Skin of body (tissue), 3 donors: ENCODE measurements at places on chromosomes 1 and 21. TPM values are rescaled to one million over a fixed set of nuclear protein-coding genes. Genes with fewer than 3 reads are reported as not detected.

The ZNF678 gene
- total RNA-seq, result 27.2 TPM

The CCDC190 gene
- 0.49 TPM for total RNA-seq

The GPA33 gene
- total RNA-seq, result 0.10 TPM

The PLA2G2A gene
- 4.8 TPM for total RNA-seq

The ATP6V1G3 gene
- not detected for total RNA-seq

The OLFML3 gene
- 81.0 TPM for total RNA-seq

- DNase-seq, result no peak
Measured at GRCh38 chr1:2312515-2313301, 78.6 kb downstream of the MORN1 start.

GRCh38 chr1:240597153-240597745 lies 14.7 kb downstream of the GREM2 start:
- no peak for DNase-seq

GRCh38 chr1:209241487-209241886 lies 342.0 kb upstream of the CAMK1G start:
- no peak for DNase-seq

DNA sequence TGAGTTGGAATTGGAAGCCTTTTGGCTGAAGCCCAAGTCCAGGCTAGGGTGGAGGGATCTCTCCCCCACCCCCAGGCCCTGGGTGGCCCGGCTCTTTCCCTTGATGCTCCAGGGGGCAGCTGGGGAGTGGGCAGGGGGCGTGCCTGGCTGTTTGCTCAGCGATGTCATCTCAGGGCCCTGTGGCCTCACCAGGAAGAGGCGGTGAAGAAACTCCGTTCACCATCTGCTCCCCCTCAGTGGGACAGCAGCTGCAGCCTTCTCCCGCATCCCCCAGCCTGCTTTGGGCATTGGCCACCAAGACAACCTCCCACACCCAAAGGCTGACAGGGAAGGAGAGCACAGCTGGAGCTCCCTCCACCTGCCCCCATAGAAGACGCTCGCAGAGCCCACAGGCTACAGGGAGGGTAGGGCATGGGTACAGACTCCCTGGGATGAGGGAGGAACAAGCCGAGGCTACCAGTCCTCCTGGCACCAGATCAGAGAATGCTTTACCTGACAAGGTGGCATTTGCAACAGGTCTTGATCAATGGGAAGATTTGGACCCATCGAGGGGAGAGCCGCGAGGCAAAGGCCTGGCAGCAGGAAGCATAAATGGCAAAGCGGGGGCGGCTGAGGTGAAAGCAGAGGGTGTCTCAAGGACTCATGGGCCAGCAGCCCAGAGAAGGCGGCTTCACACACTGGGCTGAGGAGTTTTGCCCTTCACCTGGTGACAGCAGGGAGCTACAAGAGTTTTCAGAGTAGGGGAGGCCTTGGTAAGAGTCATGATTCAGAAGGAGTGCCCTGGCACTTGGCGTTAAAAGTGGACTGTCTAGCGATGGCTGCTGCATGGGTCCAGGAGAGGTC lies 6.5 kb upstream of the GUCA2A start:
- DNase-seq, result no peak

- no peak for DNase-seq
Measured at GRCh38 chr1:64327119-64327518, 123.7 kb downstream of the UBE2U start.

DNA sequence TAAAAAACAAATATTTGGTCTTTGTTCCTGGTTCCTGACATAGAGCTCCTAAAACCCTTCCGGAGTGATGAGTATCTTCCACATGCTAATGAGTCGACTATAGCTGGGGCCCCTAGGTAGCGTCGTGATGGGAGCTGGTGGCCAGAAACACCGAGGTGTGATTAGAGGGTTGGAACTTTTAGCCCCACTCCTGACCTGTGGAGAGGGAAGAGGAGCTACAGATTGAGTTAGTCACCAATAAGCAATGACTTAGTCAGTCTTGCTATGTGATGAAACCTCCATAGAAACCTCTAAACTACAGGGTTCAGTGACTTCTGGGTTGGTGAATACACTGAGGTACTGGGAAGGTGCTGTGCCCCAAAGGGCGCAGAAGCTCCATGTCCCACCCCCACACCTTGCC lies 30.1 kb upstream of the PLD5 start:
- no peak for DNase-seq

- no peak for DNase-seq
Measured at GRCh38 chr1:5464366-5464765, 527.9 kb downstream of the NPHP4 start.

DNA sequence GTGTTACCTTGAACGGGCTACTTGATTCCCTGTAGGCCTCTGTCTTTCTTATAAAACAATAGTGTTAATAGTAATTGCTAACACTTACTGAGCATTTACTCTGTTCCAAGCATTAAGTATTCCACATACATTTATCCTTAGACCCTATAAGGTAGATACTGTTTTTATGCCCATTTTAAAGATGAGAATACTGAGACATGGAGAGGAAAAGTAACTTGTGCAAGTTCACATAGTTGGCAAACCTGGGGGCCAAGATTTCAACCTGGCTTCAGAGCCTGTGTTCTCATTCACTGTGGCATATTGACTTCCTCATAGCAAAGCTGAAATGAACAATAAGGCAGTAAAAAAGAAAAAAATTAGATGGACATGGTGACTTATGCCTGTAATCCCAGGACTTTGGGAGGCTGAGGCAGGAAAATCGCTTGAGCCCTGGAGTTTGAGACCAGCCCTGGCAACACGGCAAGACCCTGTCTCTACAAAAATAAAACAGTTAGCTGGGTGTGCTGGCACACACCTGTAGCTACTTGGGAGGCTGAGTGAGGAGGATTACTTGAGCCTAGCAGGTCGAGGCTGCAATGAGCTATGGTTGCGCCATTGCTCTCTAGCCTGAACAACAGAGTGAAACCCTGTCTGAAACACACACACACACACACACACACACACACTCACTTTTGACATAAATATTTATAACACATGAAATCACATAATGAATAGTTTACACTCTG lies 19.6 kb upstream of the HMGN2 start:
- DNase-seq, result no peak

- no peak for DNase-seq
Measured at GRCh38 chr1:47469910-47470309, 32.1 kb downstream of the FOXD2 start.
